Activated naive CD4-positive, alpha-beta T cell treated with anti-CD3 and anti-CD28 coated beads, Interleukin-2, amount 50 U/mL, for 72 hours (primary cell): ENCODE measurements at places on chromosomes 4 and X.

DNA sequence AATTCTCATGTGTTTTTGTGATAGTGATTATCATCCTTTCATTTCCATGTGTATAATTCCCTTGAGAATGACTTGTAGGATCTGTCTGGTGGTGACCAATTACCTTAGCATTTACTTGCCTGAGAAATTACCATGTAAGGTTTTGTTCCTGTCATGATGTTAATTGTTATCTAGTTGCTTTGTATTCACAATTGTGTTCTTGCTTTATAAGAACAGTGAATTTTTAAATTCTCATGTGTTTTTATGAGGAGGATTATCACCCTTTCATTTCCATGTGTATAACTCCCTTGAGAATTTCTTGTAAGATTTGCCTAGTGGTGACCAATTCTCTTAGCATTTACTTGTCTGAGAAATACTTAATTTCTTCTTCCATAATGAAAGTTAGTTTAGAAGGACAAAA is 758.2 kb upstream of the NDST4 start:
- no peak for DNase-seq

DNA sequence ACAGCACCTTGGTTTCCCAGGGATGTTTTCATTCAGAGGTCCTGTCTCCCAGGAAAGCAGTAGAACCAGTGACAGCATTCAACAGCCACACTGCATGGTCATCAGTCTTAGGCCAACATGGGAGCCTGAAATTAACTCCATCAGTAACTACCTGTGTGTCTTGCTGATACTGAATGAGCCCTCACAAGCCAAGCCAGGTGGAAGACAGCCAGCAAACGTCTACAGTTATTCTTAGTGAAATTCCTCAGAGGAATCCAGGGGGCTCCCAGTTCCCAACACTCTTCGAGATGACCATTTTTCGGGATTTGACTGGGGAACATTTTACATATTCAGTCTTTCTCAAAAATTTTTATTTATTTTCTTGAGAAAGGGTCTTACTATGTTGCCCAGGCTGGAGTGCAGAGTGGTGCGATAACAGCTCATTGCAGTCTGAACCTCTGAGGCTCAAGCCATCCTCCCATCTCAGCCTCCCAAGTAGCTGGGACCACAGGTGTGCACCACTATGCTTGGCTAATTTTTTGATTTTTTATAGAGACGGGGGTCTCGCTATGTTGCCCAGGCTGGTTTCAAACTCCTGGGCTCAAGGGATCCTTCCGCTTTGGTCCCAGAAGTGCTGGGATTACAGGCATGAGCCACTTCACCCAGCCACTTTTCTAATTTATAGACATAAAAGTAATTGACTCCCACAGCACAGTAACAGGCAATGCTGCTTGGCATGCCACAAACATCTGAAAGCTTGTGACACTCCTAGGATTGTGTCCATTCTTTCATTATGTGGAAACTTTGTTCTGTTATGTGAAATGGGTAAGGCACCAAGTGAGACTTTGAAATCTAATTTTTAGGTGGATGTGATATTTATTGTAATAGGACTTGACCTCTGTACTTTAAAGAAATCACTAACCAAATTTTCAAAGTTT is 116.9 kb downstream of the SOWAHB start:
- DNase-seq: no peak

- no peak for DNase-seq
Observed at GRCh38 chrX:106009145-106009544, 29.4 kb downstream of the SERPINA7 start.

DNA sequence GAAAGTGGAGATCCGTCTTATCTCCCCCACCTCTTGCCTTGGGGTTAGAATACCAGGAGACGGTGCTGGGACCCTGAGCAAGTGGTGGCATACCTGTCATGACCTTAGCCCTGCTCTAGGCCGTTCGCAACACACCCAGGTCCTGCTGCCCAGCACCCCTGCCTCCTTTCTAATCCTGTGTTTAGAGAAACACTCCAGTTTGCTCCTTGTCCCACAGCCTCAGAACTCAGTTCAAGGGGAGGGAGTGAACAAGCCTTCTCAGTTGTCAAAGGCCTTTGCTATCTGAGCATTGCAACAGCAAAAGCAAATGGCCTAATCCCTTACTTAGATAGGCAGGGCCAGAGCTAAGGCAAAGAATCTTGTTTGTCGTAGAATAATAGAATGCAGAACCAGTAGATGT is 67.9 kb downstream of the CHRNA9 start:
- DNase-seq: no peak

GRCh38 chr4:38782452-38783108 is at the start of gene TLR10:
Gene TLR10 (minus strand): TSS chr4:38782990. CDS start chr4:38775590, 7,400 bp downstream.
- DNase-seq: no peak

- no peak for DNase-seq
Observed at GRCh38 chr4:105923497-105924238, 28.4 kb downstream of the NPNT start.

GRCh38 chr4:18689308-18690115 is 668.0 kb upstream of the LCORL start:
- DNase-seq: no peak

DNA sequence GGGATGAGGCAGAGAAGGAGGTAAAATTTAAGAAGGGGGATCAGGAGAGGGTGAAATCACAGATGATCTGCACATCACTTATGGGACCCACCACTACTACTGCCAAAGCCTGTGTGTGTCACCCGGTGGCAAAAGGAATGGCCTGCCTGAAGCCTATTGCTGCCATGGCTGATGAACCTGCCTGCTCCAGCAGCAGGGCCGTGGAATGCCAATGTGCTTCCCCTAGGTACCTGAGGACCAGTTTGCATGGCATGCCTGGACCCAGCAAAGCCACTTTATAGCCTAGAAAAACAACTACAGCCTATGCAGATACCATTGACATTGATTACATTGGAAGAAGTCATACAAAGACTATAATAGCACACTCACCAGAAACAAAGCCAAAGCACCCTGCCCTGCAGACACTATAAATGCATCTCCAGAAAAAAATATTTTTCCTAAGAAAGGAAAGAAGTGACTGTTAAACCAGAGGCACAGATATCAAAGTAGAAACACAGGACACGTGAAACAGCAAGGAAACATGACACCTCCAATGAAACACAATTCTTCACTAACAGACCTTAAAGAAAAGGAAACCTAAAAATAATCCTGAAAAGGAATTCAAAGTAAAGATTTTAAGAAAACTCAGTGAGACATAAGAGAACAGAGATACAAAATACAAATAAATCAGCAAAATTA is 680.7 kb upstream of the GRID2 start:
- DNase-seq: no peak

DNA sequence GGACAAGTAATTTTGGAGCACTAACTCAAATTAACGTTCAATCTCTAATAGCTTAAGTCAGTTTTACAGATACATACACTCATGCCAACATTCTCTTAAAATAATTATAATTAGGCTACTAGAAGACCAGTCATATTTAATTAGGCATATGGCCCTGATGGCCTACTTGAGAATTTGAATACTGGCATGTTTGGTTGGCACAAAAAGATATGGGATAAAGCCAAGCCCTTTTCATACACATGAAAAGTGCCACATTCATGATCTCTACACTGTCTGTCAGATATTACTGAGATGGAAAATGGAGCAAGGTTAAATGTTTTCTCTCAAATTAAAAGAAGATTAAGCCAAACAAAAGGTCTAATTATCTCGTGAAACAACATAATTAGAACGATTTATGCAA is 1091.0 kb downstream of the C4orf33 start:
- DNase-seq: no peak

DNA sequence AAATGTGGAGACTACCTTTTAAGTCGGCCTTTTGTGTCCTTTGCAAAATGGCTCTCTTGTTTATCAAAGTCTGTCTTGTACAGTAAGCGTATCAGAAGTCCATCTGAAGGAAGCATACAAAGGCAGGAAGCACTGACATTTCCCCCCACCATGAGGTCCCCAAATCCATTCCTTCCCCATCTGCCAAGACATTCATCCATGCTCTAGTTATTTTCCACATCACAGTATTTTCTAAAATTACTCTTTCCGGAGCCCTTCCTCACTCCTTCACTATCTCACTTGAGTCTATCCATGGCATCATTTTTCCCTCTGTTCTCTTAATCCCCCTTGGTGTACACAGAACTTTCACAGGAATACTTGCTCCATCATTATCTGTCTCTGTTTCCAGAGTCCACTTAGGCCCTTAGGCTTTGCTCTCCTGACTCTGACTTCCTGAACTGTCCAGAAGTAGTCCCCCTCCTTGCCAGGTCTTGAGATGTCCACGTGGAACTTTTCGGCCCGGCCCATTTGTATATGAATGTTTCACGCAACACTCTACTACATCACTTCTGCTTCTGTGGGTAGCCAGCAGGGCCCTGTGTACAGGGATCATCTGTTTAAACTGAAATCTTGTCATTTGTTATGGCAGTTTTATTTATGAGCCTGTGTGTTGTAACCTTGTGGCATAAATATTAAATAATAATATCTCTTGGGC is 2.1 kb downstream of the SEL1L3 start:
- no peak for DNase-seq

- DNase-seq: no peak
Observed at GRCh38 chrX:3271834-3272186, 74.6 kb downstream of the MXRA5 start.

- no peak for DNase-seq
Observed at GRCh38 chrX:39000802-39001201, 199.5 kb downstream of the MID1IP1 start.

DNA sequence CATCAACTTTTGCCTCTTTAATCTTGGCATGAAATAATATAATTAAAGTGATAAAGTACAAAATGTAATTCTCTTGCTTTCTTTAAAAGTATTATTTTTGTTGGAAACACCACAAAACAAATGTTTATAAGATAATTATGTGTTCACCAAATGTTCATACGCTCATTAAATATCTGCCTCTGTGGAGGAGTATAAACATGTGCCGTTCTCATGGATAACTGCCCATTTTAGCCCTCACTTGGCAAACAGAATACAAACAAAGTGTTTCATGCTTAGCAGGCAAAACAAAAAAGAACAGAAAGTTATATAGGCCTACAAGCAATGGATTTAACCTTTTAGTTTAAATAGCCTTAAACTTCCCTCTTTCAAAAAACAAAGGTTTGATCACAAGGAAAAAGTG is 800.5 kb upstream of the DIAPH2 start:
- no peak for DNase-seq
